ENCODE measurements at places on chromosomes 5 and 9.

GRCh38 chr5:102857076-102857818 lies 102.1 kb downstream of the PAM start:
- DNase-seq, result no peak

GRCh38 chr5:69034898-69035297 lies 58.9 kb upstream of the SLC30A5 start:
- DNase-seq, result no peak

DNA sequence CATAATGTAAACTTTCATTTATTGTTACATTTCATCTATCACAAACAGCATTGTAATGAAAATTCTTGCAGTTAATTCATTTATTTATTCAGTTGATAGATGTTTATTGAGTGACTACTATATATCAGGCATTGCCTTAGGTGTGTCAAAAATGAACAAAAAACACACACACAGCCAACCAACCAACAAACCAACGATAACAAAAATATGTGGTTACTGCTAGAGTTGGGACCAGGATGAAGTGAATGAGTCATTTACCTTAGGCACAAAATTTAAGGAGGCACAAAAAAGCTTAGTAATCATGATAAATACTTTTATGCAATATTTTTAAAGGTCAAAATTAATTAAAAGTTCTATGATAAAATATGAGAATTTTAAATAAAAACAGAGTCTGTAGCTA lies 223.4 kb downstream of the CSNK1G3 start:
- no peak for DNase-seq

- no peak for DNase-seq
Measured at GRCh38 chr5:90410178-90410762, 714 bp upstream of the CETN3 start.

DNA sequence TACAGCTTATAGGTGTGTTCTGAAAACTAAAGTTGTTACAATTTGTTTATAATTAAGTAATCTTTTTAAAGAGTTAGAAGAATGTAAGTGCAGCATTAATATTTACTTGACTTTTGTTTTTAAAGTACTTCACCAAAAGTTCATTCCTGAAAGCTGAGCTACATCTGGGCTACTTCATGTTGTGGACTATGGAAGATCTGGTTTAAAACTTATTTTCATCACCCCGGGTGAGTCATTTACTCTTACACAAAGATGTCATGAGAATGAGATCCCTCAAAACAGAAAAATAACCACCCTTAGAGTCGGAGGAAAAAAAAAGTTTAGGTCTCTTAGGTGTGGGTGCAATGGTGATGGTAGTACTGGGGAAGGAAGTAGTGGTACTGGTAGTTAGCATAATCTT lies 5.1 kb downstream of the POU5F2 start:
- DNase-seq, result no peak

- no peak for DNase-seq
Measured at GRCh38 chr5:136364307-136364706, 1.0 kb downstream of the TRPC7 start.

DNA sequence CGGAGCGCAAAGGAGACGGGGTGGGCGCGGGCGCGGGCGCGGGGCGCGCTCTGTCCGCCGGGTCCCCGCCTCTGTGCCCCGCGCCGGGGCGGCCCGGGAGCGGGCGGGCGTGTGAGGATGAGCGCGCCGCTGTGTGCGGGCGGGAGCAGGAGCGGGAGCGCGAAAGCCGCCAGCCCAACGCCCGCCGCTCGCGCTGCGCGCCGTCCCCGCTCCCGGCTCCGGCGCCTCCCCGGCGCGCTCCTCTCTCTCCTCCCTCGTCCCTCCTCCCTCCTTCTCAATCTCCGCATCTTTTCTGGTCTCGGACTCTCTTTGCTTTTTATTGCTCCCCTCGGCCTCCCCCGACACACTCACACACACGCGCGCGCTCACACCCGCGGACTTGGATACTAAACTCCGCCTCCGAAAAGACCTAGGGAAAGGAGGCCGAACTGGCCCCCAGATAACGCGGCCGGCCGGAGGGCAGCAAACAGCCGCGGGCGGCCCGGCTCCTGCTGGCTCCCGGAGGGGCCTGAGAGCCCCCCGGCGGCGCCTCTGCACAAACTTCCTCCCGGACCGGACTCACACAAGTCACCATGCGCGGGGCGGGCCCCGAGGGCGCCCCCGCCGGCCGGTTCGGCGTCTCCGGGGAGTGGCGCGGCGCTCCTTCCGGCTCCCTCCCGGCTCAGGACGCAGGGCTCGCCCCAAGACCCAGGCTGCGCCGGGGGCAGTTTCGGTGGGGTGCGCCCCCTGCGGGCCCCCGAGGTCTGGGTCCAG lies at the start of gene FIBCD1:
TSS of gene FIBCD1 (minus strand) at position 596 of the 753 bp plus-strand sequence. CDS start 640 bp downstream, outside the sequence.
- DNase-seq, result no peak

- DNase-seq, result no peak
Measured at GRCh38 chr9:21741151-21741550, 61.3 kb upstream of the MTAP start.

- DNase-seq, result no peak
Measured at GRCh38 chr9:124786881-124787573, 10.1 kb downstream of the OLFML2A start.

- no peak for DNase-seq
Measured at GRCh38 chr9:16450043-16450442, 420.4 kb downstream of the BNC2 start.

- no peak for DNase-seq
Measured at GRCh38 chr9:81073821-81074220, 615.5 kb downstream of the TLE1 start.

- DNase-seq, result no peak
Measured at GRCh38 chr5:53302529-53302928, 177.9 kb upstream of the FST start.

GRCh38 chr5:111853748-111854147 lies 96.8 kb upstream of the NREP start:
- no peak for DNase-seq

DNA sequence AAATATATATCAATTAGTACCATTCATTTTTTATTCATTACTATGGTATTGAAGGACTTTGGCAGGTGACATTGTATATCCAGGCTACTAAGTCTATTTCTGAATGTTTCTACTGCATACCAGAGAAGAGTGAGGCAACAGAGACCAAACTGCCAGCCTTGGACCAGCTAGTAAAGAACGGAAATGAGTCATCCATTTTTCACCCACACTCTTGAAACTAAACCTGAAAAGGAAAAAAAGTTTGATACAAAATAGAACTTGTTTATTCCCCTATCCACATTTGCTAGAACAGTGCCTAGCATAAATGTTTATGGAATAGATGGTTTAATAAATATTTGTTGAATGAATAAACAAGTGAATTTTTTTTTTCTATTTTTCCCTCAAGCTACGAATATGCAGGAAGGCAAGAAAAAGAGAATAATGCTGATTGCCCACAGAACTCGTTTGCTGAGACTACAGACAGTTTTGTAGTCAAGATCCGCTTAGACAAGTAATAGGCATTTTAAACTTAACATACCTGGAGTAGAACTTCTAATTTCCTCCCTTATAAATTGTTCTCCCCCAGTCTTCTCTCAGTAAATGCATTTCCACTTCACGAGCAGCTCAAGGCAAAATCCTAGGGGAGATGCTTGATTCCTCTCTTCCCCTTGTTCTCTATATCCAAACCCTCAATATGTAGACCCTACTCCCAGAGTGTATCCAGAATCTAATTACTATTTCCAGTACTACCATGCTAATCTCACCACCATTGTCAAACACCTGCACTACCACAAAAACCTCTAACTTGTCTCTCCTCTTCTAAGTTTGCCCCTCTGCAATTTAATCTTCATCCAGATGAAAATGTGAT lies 146.2 kb upstream of the RASA1 start:
- peak; percentile 39 for DNase-seq

- DNase-seq, result no peak
Measured at GRCh38 chr5:37211661-37212060, 37.5 kb downstream of the CPLANE1 start.

GRCh38 chr9:96858018-96858573 lies 3.8 kb upstream of the ZNF782 start:
- no peak for DNase-seq

- no peak for DNase-seq
Measured at GRCh38 chr5:133990396-133990795, 14.4 kb downstream of the VDAC1 start.

DNA sequence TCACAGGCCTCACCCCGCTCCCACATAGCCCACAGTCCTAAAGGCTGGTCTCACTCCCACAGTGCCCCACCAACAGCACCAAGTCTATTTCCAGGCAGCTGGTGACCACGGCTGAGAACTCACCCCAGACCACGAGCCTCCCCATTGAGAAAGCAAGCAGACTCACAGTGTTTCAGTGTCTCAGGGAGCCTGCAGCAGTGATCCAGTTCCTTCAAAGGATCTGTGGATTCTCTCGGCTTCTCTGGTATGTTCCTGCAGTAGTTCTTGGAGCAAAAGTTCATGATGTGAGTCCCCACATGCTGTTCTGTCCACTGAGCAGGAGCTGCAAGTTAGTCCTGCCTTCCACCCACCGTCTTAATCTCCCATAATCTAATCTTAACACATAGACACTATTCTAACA lies 185.3 kb upstream of the CDH6 start:
- DNase-seq, result no peak

- no peak for DNase-seq
Measured at GRCh38 chr5:143063175-143063970, 293.2 kb downstream of the ARHGAP26 start.

GRCh38 chr5:75337366-75338021 lies 474 bp downstream of the HMGCR start:
- peak; percentile 46 for DNase-seq

- no peak for DNase-seq
Measured at GRCh38 chr5:148179234-148179824, 11.0 kb downstream of the SPINK14 start.

DNA sequence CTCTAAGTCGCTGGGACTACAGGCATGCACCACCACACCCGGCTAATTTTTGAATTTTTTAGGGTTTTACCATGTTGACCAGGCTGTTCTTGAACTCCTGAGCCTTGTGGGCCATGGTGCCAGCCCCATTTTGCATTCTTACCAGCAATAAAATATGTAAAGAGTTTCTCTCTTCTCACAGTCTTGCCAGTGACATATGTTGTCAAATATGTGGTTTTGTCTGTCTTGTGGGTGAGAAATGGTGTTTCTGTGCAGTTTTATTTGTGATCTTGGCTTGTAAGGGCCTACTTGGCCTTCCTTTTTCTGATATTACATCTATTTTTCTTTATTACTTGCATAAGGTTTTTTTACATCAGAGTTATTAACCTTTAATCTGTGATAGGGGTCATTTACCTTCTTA lies 47.1 kb downstream of the SPIN1 start:
- no peak for DNase-seq

- peak; percentile 57 for DNase-seq
Measured at GRCh38 chr9:97853844-97854695, 1.0 kb downstream of the FOXE1 start.

GRCh38 chr5:179964015-179964414 lies 56.3 kb upstream of the TBC1D9B start:
- DNase-seq, result no peak

DNA sequence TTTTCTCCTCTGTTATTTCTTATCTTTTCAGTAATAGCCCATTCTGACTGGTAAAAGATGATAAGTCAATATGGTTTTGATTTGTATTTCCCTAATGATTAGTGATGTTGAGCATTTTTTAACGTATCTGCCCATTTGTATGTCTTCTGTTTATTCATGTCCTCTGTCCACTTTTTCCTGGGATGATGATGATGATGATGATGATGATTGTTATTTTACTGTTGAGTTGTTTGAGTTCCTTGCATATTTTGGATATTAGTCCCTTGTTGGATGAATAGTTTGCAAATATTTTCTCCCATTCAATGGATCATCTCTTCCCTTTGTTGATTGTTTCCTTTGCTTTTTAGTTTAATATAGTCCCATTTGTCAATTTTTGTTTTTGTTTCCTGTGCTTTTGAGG lies 27.0 kb downstream of the UTP15 start:
- DNase-seq, result no peak

DNA sequence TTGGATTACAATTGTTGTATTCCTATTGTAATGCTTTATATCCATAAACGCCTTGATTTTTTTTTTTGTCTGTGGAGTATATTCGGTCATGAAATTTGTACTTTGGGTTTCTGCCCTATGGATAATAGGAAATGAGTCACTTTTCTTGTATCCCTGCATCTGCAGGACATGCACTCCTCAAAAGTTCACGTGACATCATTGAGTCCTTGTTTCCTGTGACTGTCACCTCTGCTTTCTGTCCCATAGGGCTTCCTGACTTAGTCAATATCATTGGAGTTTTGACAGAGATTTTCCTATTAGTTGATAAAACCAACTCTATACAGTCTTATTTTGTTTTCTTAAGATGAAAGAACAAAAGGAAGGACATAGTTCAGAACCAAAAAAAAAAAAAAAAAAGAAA lies 356.3 kb downstream of the MAT2B start:
- DNase-seq, result no peak

DNA sequence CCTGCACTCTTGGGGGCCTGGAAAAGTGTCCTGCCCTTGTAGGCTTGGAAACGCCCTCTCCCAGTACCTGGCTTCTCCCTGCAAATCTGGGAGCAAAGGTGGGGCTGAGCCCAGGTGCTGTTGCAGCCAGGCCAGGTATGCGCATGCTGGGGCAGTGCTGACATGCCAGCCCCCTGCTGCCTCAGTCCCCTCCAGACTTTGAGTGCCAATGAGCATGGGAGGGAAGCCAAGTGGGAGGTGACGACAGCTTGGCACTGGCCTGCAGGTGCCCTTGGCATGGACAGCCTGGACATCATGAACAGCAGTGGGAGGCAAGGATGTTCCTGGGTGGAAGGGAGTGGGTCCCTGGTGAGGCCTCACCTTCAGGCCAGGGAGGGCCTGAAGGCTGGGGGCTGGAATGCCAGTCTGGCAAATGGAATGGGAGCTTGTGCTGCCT lies 1494.4 kb upstream of the NUDT12 start:
- DNase-seq, result no peak

GRCh38 chr9:122262073-122262472 lies 2.6 kb downstream of the RBM18 start:
- DNase-seq, result no peak

DNA sequence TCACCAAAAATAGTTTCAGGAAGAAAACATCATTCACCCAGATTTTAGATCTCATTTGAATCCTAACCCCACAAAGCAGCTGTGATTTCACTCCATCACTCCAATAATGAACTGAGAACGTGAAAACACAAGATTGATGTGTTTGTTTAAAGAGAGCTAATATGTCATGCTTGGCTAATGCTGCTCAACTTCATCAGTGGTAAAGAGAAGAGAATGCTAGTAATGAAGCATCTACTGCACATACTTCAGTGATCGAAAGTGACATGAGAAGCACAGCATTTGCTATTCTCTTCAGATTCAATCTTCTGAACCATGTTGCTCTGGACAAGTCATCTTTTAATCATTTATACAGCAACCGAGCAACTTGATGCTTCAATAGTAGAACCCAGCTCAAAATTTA lies 874.7 kb downstream of the EFNA5 start:
- no peak for DNase-seq

GRCh38 chr5:68285851-68286611 lies 70.5 kb downstream of the PIK3R1 start:
- DNase-seq, result no peak

DNA sequence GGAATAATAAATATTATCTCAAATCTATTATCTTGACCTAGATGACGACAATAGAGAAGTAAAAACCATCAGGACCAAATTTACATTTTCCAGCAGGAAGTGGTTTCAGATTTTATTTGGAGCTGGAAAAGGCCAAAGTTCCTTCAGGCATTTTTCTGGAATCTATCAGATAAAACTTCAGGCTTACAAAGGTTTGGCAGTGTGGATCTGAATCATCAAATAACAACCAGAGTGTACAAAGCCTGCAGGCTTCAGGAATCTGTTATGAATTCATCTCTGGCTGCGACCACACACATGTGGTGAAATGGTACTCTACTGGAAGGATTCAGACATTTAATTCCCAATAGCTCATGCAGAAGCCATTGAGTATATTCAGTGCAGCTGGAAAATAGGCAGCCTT lies 726.4 kb upstream of the GRAMD2B start:
- no peak for DNase-seq
